Activated T-helper 1 cell treated with anti-CD3 and anti-CD28 coated beads, Interleukin-12 subunit alpha, Interleukin-12 subunit beta, Interleukin-2, Interleukin-4 antibody, amounts not matched to agents 30 ng/mL and 10 ng/mL and 1 ng/mL, durations not matched to agents 14 hours and 24 hours and 36 hours (primary cell): ENCODE measurements at places on chromosomes 3 and 15. TPM values are rescaled to one million over a fixed set of nuclear protein-coding genes. Genes with fewer than 3 reads are reported as not detected.

GRCh38 chr15:91603384-91604080 is 250.0 kb upstream of the SLCO3A1 start:
- DNase-seq, result no peak

GRCh38 chr3:11240496-11240895 is 31.7 kb upstream of the ATG7 start:
- no peak for DNase-seq

- DNase-seq, result no peak
Observed at GRCh38 chr3:58868097-58868779, 181.6 kb downstream of the CFAP20DC start.

- DNase-seq, result no peak
Observed at GRCh38 chr15:68364028-68364659, 67.8 kb downstream of the ITGA11 start.

DNA sequence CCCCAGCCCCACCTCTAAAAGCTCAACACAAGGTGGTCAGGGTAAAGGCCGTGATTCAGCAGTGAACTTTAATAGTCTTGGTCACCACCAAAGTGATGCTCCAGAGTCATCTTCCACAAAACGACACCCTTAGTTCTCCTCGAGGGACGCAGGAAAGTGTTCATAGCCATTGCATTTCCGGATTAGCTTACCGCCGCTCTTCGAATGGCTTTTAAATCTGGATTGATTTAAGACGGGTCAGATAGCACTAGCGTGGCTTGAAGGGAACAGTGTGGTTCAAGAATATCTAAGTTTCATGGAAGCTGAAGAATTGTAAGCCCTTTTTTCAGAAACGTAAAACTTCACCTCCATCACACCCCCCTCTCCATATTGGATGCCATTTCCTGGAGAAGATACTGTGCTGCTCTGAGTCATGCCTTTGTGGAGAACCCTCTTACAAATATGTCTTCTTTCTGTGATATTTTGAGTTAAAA is 829 bp downstream of the RNF7 start:
- DNase-seq, result no peak

DNA sequence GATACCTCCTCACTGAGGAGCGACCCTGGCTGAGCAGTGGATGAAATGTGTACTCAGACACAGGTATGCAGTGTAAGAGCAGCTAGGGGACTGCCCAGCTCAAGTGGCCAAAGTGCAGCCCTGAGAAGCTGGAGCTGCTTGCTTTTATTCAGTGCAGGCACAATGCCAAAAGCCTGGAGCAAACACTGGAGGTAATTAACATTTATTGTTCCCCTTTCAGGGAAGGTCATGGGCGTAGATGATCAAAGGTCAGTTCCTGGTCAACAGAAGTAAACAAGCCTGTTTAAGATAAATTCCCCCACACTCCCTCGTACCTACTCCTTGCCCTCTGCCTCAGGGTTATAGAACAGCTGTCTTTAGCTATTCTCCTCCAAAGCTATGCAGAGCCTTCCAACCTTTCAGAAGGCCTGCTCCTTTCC is 17.5 kb downstream of the PLA2G4F start:
- DNase-seq, result no peak

RARB gene
- not detected in 2 replicates for total RNA-seq

DNA sequence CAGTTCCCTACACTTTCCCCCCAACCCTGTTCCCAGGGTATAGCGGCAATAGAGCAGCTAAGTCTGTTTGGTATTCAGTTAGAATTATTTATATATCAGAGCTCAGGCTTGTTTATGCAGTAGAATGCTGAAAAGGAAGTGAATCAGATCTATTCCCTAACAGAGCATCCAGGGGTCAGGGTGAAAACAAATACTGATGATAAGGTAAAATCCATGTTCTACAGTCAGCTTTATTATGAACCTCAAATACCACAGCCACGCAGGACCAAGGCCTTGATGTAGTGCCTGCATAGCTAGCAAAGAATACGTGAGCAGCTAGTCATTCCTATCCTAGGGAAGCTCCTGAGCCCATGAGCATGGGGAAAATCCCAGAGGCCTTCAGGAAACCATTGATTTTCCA is 229.7 kb upstream of the ICE2 start:
- no peak for DNase-seq

- DNase-seq, result no peak
Observed at GRCh38 chr3:115644391-115644790, 21.1 kb downstream of the GAP43 start.

MAPKAPK3 gene
- 191 and 201 TPM in 2 replicates for total RNA-seq

SCN5A gene
- not detected in 2 replicates for total RNA-seq

DNA sequence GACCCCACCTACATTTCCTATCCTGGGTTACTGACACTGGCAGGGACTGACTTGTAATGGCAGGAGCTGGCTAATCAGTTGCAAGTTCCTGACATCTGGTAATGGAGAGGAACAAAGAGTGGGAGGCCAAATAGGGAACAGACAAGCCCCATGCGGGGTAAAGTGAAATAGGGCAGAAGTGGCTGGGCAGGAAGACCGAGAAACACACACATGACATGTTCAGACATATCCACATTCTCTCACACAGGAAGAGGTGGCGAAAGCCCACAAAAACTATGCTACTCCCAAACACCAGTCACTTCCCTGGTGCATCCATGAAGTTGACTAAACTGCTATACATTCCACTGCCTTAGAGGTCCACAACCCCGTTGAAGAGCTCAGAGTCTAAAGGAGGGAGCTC is 394.1 kb upstream of the TBL1XR1 start:
- DNase-seq, result no peak

CCDC54 gene
- not detected in 2 replicates for total RNA-seq

DNA sequence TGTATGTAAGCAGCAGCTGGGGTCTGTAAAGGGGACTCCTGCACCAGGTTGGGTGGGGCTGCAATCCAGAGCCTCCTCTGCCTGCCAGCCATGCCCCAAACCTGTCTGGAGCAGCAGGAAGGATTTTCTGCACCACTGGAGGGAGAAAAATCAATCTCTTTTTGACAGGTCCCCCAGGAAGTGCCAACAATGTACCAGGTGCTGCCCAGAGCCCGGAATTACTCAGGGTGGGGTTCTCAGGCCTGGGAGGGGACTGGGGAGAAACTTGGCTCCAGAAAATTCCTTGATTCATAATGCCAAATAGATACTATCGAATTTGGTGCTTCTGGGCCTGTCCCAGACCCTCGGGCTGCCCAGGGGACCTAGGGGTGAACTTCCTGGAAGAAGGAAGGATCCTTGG is 52.6 kb downstream of the WNT7A start:
- DNase-seq, result no peak

DNA sequence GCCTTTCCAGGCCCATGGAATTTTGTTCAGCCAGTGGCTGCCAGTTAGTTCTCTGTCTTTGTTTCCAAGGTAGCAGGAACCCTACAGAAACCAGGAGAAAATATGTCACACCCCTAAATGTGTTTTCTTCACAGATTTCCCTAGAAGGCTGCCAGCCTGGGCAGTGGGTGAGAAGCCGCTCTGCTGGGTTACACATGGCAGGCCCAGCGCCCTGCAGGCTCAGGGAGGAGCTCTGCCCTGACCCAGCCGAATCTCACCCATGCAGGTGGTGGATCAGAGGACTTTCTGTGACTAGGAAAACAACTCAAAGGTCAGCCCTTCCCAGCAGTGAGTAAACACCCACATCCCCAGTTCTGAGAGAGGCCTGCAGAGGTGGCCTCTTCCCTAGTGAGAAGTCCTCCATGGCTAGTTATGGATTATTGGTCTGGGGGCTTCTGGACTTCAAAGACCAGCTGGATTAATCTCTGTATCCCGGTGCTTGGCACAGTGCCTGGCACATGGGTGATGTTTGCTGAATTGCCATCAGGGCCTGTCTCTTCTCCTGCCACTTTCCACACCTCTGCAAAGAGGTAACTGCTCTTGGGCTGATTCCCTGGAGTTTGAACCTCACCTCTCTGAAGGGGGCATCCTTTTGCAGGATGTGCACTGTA is 34.7 kb upstream of the BDH1 start:
- DNase-seq, result no peak

DNA sequence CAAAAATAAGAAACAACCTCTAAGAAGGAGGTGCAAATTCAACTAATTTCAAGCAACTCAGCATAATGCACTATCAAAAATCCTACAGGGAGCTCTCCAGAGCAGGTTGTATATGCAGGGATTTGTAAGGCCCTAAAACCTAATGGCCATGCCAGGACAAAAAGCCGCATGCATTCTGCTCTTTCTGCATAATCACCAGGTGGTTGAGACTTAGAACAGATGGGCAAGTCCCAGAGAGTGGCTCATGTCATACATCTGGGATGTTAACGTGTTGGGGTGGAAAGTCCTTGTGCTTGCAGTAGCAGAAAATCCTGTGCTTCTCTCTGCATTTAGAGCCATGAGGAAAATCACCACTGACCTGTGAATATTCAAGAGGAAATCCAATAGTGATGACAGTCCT is 1002.9 kb downstream of the AGBL1 start:
- DNase-seq, result no peak

C3orf20 gene
- total RNA-seq, result 0.26 and 0.32 TPM in 2 replicates

GRCh38 chr3:13211605-13212210 is 138.5 kb upstream of the IQSEC1 start:
- DNase-seq, result no peak

RTP1 gene
- not detected in 2 replicates for total RNA-seq

- DNase-seq, result no peak
Observed at GRCh38 chr3:140769951-140770350, 92.1 kb downstream of the TRIM42 start.

- peak; percentile 10 for DNase-seq
Observed at GRCh38 chr3:56980798-56981390, 79.6 kb upstream of the SPATA12 start.

HDC gene
- total RNA-seq, result 2.1 and 2.4 TPM in 2 replicates

- DNase-seq, result no peak
Observed at GRCh38 chr3:78848392-78849288, 919.2 kb downstream of the ROBO1 start.

GRCh38 chr3:186123012-186123411 is 14.1 kb upstream of the ETV5 start:
- no peak for DNase-seq

PRSS50 gene
- not detected in 2 replicates for total RNA-seq

DNA sequence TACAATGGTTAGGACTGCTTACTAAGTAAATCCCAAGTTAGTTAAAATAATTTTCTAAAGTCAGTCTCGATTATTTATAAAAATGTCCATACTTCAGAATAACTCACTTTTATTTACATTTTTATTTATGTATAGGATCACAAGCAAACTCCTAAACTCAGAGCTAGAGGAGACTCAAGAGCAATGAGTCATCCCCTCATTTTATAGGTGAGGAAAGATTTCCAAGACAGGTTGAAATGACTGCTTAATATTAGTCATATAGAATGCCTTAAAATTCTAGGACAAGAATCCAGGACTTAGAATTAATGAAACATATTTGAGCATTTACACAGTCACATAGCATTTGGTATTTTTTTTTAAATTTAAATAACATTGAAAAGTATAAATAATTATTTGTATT is 983.8 kb downstream of the SI start:
- DNase-seq, result no peak

DNA sequence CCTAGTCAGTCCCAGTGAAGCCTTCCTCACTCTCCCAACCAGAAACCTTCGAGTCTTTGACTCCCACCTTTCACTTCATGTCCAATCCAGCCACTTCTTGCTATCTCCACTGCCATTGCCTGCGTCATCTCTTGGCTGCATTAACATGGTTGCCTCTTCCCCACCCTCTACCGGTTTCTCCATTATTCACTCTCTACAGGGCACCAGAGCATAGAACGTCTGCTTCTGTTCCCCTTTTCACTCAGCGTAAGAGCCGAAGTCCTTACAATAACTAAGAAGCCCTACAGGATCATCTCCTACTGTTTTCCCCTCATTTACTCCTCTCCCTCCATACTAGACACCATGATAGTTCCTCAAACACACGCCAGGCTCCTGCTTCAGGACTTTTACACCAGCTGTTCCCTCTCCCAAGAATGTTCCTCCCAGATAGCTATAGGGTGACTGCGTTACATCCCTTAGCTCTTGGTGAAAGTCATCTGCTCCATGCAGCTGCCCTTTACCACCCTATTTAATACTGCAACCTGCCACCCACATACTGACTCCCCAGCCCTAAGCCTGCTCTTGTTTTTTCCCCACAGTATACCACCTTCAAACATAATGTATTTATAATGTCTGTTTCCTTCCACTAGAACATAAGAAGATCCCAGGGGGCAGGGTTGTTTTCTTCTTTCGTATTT is 30.9 kb downstream of the RCN2 start:
- no peak for DNase-seq

- no peak for DNase-seq
Observed at GRCh38 chr3:10667901-10668476, 148.0 kb upstream of the SLC6A11 start.

MAPKBP1 gene
- total RNA-seq, result 26.3 and 28.2 TPM in 2 replicates

MUC13 gene
- not detected in 2 replicates for total RNA-seq

GRCh38 chr3:48715174-48715800 is 1.7 kb downstream of the IP6K2 start:
- DNase-seq, result no peak

- DNase-seq, result no peak
Observed at GRCh38 chr15:91874992-91875660, 21.6 kb downstream of the SLCO3A1 start.

PLXNB1 gene
- total RNA-seq, result 5.7 and 7.0 TPM in 2 replicates
